ENCODE measurements at places on chromosomes 11 and 22.

GRCh38 chr22:19139974-19140373, 4.5 kb downstream of the ESS2 start:
- DNase-seq: no peak

- peak; percentile 49 for DNase-seq
Measured at GRCh38 chr11:123188508-123189165, 6.4 kb downstream of the CLMP start.

DNA sequence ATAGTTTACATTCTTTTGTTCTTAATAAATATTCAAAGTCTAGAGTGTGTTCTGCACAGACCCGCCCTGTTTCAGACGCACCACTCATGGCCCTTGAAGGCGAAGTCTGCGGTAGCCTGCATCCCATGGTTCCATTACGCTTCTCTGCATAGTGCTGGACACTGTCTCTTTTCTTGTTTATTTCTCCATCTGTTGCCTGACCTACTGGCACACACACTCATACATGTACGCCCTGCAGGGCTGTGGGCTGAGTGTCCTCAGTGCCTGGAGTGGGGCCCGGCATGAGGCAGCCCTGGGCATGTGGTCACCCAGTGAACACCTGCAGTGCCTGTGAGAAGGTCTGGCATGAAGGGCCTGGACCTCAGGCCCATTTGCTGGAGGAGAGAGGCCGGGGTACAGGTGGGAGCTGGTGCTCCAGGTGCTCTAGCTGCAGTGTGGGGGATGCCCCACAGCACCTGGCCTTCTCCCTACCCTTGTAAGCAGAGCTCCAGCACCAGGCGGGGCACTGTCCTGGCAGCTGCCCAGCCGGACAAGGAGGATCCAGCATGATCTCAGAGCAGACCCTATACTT, 404.1 kb downstream of the TBC1D22A start:
- DNase-seq: no peak

DNA sequence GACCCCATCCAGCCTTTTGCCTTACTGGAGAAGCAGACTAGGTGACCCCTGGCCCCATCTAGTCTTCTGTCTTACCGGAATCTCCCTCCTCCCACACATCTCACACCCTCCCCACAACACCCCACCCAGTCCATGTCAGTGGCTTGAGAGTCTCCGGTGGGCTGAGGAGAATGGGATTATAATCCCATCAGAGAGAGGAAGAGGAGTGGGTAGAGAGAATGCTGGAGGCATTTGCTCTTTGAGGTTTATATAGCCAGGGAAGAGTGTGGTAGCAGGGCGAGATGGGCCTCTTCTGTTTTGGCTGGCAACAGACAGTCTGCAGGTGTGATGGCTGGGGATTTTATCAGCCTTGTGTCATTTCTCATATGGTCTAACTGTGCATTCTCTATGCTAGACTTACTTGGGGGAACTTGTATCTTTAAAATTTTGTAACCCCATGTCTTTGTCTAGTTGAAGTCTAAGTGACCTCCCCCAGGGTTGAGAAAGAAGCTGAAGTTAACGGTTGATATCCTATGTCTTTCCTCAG, 50.3 kb downstream of the GRAMD1B start:
- DNase-seq: no peak
